ENCODE measurements at places on chromosomes 2 and 18.
A peak's percentile ranks its signal among the peaks of the same experiment; 100 is the strongest.

GRCh38 chr2:71617266-71617665 is 163.9 kb downstream of the DYSF start:
- no peak for DNase-seq

DNA sequence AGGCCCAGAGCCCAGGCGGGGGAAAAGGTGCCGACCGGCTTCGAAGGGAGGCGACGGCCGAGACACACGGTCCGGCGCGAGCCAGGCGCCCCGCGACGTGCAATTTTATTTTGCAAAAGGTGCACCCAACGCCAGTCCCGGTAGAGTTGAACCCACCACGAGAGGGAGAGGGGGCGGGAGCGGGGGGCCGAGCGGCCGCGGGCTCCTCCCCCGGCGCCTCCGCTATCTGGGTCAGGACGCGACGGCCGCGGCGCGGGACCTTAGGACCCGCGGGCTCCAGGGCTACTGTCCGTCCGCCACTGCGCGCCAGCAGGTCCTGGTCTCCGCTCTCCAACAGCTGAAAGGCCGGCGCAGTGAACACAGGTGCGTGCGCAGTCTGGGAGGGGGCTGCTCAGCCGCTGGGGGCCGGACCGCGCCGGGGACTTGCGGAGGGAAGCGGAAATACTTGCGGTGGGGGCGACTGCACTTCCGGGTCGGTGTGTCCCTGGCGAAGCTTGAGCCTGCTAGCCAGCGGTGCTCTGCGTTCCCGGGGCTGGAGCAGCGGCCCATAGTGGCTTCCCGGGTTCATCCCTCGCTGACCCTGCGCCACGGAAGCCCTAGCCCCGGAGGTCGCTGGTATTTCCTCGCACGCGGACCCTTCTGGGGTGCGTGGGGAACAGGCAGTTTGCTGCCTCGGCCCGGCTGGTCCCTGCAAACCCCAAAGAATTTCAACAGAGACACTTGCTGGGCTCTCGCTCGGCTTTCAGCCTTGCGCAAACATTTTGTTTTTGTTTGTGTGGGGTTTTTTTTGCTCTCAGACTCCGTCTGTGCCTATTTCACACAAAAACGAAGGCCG is at the start of gene RMDN2:
TSS of gene RMDN2 (plus strand) at position 225 of the 835 bp plus-strand sequence. CDS start 3,991 bp downstream, outside the sequence.
- DNase-seq: peak; percentile 78

DNA sequence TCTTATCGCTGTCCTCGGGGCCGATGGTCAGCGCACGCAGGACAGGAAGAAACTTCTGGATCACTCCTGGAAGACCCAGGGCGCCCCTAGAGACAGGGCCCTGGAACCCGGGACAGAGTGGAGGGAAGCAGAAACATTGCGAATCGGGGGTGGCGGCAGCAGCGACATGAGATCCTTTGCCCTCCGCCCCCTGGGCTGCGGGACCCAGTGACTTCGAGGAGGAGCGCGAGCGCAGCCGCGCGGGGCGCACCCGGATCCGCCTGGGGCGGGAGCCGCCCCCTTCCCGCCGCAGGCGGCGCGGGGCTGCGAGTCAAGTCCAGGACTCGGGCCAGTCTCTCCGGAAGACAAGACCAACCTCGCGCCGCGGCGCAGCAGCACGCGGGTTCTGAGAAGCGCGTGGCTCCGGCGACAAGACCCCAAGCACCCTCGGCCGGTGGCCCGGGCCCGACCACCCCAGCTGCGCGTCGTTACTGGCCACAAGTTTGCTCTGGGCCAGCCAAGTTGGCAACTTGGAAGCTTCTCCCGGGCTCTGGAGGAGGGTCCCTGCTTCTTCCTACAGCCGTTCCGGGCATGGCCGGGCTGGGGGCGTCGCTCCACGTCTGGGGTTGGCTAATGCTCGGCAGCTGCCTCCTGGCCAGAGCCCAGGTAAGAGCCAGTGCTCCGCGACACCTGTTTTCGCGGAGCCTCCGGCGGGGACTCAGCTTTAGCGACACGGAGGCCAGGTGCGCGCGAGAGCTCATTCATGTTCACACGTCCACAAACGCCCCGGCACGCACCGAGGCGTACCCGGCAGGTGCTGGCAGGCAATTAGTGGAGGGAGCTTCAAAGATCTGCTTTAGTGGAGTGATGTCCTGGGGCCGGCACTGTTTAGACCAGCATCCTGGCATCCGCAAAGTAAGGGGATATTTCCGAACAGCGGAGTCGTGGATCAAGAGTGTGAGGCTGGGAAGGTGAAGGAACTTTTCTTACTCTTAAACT is at the start of gene PTH2R:
TSS of gene PTH2R (plus strand) at position 319 of the 978 bp plus-strand sequence. CDS start at position 571, 252 bp downstream.
- peak; percentile 38 for DNase-seq

DNA sequence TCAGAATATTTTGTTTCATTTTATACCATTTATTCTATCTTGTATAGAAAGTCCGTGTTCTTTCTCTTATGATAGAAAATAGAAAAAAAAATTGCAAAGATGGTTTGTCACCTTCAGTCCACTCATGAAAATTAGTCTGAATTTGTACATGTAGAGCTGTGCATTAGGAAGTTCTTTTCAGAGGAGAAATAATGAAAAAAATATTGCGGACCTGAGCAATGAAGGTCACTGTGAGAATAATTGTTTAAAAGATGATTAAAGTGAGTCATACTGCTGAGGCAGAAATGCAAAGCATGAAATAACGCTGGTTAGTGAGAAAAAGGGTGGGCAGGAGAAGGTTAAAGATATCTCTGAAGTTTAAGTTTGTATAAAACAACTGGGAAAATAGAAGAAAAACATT is 431.1 kb downstream of the TMX3 start:
- no peak for DNase-seq

GRCh38 chr2:28602751-28603639 is 107.1 kb downstream of the PLB1 start:
- DNase-seq: no peak

GRCh38 chr18:217532-218336 is 50.1 kb downstream of the THOC1 start:
- DNase-seq: no peak

Measured in NCI-H1930 (cell line).